ENCODE measurements at places on chromosomes 11 and 22. TPM values are rescaled to one million over a fixed set of nuclear protein-coding genes. Genes with fewer than 3 reads are reported as not detected.

Gene EHF
- 0.20 TPM for total RNA-seq

DNA sequence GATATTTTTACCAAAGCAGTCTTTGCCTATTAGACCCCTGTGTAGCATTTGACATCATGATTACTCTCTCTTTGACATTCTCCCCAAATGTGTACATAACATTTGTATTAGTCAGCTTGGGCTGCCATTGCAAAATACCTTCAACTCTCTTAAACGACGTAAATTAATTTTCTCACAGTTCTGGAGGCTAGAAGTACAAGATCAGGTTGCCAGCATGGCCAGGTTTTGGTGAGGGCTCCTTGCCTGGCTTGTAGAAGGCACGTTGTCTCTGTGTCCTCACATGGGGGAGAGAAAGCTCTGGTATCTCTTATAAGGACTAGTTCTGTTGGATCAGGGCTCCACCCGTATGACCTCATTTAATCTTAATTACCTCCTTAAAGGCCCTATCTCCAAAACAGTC lies 12.3 kb upstream of the DLAT start:
- no peaks in the 10 kb centered on the region for H3K36me3 ChIP-seq
- H3K4me1 ChIP-seq, result no peaks in the 10 kb centered on the region
- H3K4me3 ChIP-seq, result no peak overlapping the region

DNA sequence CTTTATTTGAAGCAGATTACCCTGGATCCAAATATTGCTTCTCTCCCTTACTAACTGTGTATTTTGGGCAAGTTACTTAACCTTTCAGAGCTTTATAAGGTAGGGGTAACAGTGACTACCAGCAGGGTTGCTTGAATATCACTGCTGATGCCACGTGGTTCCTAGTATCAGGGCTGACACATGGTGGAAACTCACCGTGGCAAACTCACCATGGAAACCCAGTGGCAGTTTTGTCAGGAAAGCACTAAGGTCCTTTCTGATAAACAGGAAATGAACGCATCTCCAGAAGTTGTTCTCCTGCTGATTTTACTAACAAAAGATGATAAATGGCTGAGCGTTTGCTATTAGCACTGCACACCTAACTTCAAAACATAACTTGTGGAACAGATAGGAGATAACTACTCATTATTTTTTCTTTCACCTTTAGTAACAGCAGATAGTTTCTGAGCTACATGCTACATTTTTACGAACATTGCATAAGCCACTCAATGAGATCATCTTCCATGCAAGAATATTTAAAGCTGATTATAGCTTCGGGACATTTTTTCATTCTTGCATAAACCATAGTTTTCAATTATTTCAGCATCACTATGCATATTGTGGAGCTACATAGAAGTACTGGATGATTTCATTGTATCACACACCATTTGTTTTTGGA lies 59.7 kb upstream of the RAG2 start:
- H3K36me3 ChIP-seq, result no peaks in the 10 kb centered on the region
- H3K27ac ChIP-seq, result no peak overlapping the region
- no peak overlapping the region for H3K4me3 ChIP-seq
- no peak for DNase-seq
- H3K27me3 ChIP-seq, result no peaks in the 10 kb centered on the region

GRCh38 chr11:114215871-114216795 lies 80.1 kb upstream of the NNMT start:
- H3K27me3 ChIP-seq, result no peaks in the 10 kb centered on the region
- no peaks in the 10 kb centered on the region for H3K36me3 ChIP-seq
- H3K4me3 ChIP-seq, result no peak overlapping the region
- peaks cover 27% of the 10 kb centered on the region for H3K4me1 ChIP-seq
- peak overlapping the region; percentile 52 for H3K27ac ChIP-seq

Gene MTA2
- 263 TPM for total RNA-seq

Gene DSCAML1
- 0.48 TPM for total RNA-seq

GRCh38 chr11:17510507-17511206 lies 33.6 kb downstream of the USH1C start:
- H3K27me3 ChIP-seq, result no peaks in the 10 kb centered on the region
- H3K27ac ChIP-seq, result no peak overlapping the region
- H3K36me3 ChIP-seq, result no peaks in the 10 kb centered on the region
- no peaks in the 10 kb centered on the region for H3K4me1 ChIP-seq

DNA sequence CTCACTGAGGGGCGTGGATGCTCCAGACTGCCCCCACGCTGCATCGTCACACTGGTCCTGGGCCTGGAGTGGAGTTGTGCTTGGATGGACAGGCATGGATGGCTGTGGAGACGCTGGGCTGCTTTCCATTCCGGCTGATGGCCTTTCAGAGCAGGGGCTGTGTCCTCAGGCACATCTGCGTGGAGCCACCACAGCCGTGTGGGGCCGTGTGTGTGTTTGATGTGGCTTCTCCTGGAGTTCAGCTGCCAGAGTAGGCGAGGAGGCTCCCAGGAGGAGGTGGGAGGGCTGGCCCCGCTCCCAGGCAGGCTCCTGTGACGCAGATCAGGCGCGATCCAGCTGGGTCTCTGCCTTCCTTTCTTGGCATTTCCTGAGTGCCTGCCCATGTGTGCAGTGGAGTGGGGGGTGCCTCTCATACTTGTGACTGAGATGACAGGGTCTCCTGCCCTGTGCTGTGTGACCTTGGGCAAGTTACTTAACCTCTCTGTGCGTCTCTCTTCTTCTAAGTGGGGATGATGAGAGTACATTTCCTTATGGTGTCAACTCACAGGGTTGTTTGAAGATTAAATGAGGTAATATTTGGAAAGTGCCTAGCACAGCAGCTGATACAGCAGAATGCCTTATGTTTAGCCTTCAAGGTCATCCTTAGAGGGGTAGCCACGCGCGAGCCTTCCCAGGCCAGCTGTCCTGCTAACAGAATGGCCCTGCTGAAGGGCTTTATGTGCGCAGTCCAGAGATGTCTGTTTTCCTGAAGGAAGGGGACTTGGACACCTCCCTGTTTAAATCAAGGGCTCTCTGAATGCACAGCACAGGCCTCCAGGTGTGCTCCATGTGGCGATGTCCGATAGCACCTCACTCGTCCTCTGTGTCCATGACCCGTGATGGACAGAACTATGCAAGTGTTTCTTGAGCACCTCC lies 33.5 kb downstream of the GLB1L2 start:
- H3K4me3 ChIP-seq, result no peak overlapping the region
- DNase-seq, result no peak
- H3K27ac ChIP-seq, result no peak overlapping the region
- no peaks in the 10 kb centered on the region for H3K4me1 ChIP-seq

Gene PAMR1
- not detected for total RNA-seq

DNA sequence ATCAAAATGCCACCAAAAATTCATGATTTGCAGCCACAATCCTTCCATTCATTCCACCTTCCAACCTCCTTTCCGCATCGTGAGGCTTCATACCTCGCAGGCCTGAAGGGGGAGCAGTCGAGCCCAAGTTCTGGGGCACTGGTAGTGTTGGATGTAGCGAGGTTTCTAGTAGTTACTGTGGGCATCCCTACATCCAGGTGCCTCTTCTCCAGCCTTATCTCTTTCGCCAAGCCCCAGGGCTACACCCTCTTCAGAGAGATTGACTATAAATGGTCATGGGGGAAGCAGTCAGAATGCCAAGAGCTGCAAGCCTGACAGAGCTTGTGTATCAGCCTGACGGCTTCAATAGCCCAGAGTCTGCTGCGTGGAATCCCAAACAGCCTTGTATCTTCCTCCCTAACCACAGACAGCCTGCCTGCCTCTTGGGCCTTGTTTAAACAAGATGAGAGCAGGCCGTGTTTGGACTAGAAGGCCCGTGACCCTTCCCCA lies 28.9 kb downstream of the CLMP start:
- no peak overlapping the region for H3K4me3 ChIP-seq
- DNase-seq, result no peak
- no peaks in the 10 kb centered on the region for H3K36me3 ChIP-seq

GRCh38 chr11:63877658-63878241 lies 38.8 kb downstream of the MARK2 start:
- H3K36me3 ChIP-seq, result no peaks in the 10 kb centered on the region
- H3K27ac ChIP-seq, result no peak overlapping the region
- H3K4me3 ChIP-seq, result no peak overlapping the region
- no peak for DNase-seq
- no peaks in the 10 kb centered on the region for H3K27me3 ChIP-seq

DNA sequence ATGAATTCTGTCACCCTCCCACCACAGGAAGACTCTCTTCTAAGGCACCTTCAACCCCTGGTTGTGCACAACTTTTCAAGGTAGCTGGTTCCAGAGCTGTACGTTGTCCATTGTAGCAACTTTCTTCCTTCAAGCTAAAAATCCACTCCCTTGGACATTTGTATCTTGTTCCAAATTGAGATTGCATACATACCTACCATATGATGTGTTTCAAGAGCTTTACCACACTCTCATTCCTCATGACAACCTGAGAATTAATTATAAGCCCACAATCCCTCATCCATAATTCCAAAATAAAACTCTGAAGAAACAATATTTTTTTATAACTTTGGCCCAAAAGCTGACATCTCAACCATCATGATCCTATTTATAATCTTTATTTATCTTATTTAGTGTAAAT lies 3.0 kb downstream of the OR52W1 start:
- no peaks in the 10 kb centered on the region for H3K27me3 ChIP-seq
- no peaks in the 10 kb centered on the region for H3K36me3 ChIP-seq
- DNase-seq, result no peak
- H3K27ac ChIP-seq, result no peak overlapping the region

Gene PKNOX2
- not detected for total RNA-seq

- H3K4me3 ChIP-seq, result no peak overlapping the region
- no peak overlapping the region for H3K27ac ChIP-seq
- no peaks in the 10 kb centered on the region for H3K27me3 ChIP-seq
- no peaks in the 10 kb centered on the region for H3K36me3 ChIP-seq
Measured at GRCh38 chr11:134583397-134583990, 171.5 kb upstream of the B3GAT1 start.

GRCh38 chr11:61972672-61973475 lies 5.4 kb upstream of the FTH1 start:
- H3K36me3 ChIP-seq, result no peaks in the 10 kb centered on the region
- no peaks in the 10 kb centered on the region for H3K27me3 ChIP-seq
- H3K27ac ChIP-seq, result peak overlapping the region; percentile 82
- H3K4me1 ChIP-seq, result peaks cover 20% of the 10 kb centered on the region
- DNase-seq, result no peak
- H3K4me3 ChIP-seq, result no peak overlapping the region

- H3K27me3 ChIP-seq, result no peaks in the 10 kb centered on the region
- H3K4me1 ChIP-seq, result no peaks in the 10 kb centered on the region
- H3K36me3 ChIP-seq, result no peaks in the 10 kb centered on the region
- no peak overlapping the region for H3K4me3 ChIP-seq
Measured at GRCh38 chr11:66987158-66987620, 12.1 kb downstream of the C11orf86 start.

Gene OR51S1
- total RNA-seq, result not detected
